Retinal pigment epithelial cell (primary cell): ENCODE measurements at places on chromosomes 5 and 9.

DNA sequence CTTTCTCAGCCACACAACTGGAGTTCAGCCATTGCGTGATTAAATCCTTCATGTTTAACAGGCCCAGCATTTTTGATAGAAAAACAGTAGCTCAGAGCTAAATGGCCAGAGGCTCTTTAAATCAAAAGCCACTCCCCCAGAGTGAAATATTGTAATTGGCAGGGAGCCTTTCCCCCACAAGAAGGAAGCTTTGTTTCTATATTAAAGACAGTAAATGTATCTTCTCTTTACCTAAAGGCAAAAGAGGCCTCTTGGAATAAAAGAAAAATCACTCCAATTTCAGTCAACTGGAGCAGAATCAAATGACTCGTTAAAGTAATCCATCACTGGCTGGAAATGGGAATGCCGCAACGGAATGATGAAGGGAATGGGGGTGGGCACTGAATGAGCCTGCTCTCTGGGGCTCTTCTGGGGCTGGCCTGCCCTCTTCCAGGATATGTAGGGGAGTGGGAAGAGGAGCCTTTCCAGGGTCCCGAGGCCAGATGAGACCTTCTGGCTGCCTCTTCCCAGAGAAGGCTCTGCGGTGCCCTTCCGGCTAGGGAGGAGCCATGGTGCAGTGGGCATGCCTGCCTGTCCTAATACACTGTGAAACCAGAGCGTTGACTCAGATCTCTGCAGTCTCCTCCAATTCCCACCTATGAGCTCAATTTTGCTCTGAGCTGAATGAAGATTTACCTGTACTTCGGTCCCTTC, 45.2 kb downstream of the ANKDD1B start:
- DNase-seq, result no peak

DNA sequence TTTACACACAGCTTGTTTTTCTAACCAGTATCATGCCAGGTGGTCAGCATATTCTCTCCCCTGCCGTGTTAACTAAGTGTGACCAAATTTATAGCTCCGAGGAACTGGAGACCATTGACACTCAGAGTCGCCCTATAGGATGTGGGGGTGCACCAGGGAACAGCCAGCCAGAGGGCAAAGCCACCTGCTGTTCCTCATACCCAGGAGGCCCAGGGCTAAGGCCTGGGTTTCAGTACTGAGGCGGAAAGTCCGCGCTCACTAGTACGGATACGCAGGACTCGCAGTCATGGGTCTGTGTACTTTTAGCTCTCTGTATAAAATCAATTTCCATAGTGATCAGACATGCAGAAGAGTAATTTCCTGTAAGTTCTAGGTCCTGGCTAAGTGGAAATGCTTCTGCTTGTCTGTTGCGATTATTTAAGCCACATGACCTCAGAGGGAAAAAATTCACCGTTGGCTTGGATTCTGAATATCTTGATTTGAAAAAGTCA, 247.0 kb downstream of the AOPEP start:
- peak; percentile 38 for DNase-seq

DNA sequence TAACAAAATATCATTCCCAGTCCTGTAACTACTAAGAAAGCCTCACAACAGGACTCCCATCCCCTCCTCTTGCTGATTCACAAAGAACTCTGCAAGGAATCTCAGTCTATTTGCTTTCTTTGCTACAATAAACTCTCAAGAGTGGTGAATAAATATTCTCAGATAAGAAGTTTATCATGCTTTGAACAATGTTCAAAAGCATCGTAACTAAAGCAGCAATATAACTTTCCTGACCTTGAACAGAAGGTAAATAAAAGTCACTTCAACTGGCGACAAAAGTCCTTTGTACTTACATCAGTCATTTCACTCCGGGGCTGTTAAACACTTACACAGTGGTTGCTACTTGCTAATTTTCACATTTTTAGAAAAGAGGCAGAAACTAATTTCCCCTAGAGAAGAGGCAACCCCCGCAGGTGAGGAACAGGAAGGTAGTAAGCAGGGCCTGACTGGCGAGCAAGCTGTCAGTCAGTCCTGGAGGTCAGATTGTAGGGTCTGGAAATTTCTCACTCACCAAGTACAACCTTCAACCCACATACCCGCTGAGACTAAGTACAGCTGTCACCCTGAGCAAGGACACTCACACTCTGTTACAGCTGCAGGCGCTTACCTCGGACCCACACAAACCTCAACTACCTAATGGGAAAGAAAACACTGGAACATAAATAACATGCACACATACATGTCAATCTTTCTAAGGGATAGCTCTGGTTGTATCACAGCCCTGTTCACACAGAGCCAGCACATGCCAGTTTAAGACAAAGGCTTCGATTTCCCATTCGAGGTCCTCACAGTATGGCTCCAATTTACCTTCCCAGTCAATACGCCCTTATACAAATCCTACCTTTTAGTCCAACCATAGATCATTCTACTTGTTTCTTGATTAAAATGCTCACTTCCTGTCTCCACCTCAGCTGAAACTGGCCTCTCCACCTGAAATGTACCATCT, 104.6 kb upstream of the RETREG1 start:
- DNase-seq, result no peak

DNA sequence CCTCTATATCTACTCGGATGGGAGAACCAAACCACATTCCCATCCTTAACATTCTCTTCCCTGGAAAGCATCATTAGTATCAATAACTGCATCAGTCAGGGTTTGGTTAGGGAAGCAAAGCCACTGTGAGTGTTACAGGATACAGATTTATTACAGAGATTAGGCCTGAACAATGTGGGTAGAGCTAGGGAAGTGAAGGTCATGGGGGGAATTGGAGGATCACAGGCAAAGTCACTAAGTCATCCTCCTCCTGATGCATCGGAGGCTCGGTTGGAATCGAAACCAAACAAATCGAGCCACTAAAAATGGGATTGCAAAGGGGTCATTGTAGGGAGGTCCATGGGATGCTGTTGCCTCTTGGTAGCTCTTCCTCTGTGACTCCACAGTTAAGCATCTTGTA, 61.8 kb upstream of the ZBTB43 start:
- no peak for DNase-seq

DNA sequence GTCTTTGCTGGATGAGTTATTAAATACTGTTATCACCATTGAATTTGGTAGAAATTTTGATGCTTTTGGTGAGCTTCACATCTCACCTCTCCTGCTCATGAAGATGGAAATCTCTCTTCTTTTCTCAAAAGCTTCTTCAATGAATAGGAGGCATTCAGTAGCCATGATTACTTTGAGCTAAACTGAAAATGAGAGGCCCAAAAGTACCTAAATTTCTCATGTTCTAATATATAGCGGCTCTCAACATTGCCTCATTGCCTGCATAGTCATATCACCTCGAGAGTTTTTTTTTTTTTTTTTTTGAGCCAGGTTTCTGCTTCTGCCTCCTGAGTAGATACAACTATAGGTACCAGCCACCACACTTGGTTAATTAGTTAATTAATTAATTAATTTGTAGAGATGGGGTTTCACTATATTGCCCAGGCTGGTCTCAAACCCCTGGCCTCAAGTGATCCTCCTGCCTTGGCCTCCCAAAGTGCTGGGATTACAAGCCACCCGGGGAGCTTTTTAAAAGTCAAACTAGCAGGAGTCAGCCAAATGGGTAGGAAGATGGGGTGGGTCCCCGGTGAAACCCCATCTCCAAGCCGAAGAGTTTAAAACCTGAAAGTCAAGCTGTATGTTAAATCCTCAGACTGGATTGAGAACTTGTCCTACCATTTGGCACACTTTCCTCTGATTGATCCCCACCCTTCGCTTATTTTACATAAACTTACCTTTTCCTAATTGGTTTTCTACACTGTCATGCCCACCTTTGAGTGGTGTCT, 169.0 kb downstream of the DOCK2 start:
- no peak for DNase-seq

DNA sequence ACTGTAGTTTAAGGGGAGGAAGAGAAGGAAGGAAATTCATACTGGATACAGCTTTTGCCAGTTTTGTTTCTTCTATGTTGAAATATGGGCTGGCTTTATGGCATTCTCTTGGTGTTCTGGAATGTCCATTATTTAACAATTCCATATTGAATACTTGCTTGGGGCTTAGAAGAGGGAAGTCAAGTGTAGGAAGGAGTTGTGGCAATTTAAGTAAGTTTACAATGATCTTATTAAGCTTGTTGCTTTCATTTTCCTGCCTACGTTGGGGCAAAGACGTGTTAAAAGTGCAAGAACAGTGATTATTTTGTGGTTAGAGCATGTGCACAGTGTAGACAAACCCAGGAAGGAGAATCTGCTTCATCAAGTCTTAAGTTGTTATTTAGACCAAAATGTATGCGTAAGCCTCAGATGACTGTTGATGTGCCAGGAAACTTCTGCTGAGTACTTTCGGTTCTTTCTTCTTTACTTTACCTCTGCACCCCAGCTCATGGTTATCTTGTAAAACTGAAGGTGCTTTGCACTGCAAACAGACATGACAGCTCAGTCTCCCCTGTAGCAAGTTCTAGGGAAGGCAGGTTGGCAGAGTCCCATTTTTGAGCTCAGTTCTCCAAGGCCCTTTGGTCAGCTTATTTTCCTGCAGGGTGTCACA, 75.8 kb downstream of the F2RL2 start:
- DNase-seq, result no peak

- DNase-seq, result no peak
These were observed 85.0 kb downstream of the SEMA4D start for GRCh38 chr9:89412951-89413350.

DNA sequence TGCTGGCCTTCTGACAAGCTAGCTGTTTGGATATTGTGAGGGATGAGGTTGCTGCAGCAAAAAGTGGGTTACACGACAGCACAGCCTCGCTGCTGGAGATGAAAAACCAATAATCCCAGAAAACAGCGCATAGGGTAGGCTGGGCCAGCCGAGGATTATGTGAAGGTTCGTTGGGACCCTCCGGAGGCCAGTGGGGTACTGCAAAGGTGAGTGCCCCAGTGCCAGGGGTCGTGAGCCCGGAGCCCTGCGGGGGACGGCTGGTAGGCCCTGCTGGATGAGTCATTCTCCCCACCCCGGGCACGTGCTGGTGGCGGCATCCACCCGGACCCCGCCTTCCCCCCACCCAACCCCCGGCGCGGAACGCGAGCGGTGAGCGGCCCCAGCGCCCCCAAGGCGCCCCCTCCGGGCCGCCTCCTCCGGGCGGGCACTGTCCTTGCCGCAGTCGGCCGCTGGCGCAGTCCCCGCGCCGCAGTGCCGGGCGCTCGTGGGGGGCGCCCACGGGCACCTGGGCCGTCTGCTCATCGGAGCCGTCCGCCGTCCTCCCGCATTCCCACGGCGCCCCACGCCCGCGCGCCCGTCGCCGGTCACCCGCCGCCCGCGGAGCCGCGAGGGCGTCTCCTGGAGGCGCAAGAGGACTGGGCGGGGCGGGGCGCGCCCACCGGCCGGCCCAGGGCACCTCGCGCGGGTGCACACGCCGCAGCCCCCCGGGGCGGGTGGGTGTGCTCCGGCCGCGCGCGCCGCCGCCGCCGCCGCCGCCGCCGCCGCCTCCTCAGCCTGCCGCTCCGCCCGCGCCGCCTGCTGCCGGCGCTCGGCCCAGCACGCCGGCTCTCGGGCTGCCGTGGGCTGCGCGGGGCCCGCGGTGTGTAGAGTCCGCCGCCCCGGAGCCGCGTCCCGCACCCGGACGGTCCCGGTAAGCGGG, at the start of gene PHF24:
Gene PHF24 (plus strand): TSS at position 794 of the 919 bp plus-strand sequence. CDS start 13,014 bp downstream, outside the sequence.
- no peak for DNase-seq

- no peak for DNase-seq
These were observed 5.7 kb downstream of the ENTPD8 start for GRCh38 chr9:137435381-137435891.
